ENCODE measurements at places on chromosomes 3 and 15.

DNA sequence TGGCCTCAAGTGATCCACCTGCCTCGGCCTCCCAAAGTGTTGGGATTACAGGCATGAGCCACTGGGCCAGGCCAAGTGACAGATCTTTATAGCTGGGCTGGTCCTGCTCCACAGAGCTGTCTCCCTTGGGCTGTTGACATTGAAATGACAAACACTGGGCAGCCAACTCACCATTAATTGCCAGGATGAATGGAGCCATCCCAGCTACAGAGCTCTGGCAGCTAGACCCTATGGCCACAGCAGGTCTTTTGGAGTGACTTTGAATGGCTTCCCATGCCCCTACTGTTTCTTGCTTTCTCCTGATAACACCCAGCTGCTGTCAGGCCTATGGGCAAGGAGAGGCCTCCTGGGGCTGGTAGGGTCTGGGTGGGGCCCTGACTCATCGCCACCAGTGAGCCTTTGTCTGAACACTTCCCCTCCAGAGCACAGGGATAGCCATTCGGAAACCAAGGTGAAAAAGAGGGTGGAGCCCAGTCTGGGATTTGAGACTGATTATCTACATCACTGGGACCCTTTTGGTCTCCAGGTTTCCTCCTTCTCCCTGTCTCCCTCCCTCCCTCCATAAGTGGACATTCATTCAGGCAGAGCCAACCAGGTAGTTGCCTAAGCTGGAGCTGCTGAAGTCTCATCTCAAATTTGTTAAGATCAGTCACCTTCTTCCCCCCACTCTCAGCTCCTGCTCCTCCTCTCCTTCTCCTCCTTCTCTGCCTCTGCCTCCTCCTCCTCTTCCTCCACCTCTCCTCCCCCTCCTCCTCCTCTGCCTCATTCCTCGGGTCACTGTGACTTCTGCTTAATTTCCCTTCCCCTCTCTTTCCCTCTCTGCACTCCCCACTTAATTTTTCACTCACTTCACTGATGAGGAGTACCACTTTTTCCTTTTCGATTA, 34.0 kb downstream of the BHLHE40 start:
- H3K27ac ChIP-seq, result no peak overlapping the region
- no peak overlapping the region for H3K4me3 ChIP-seq
- H3K36me3 ChIP-seq, result no peaks in the 10 kb centered on the region
- DNase-seq, result peak; percentile 47

DNA sequence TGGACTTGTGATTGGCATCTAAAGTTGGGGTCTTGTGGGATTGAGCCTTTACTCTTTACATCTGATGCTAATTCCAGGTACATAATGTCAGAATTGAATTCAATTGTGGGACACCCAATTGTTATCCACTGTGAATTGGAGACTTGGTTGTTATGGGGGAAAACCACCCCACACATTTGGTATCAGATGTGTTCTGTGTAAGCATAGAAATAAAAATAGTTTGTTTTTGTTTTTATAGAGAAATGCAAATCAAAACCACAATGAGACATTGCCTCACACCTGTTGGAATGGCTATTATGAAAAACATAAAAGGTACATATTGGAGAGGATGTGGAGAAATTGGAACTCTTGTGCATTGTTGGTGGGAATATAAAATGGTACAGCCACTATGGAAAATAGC, 58.5 kb downstream of the CPA3 start:
- no peaks in the 10 kb centered on the region for H3K36me3 ChIP-seq
- no peak for DNase-seq
- no peaks in the 10 kb centered on the region for H3K27me3 ChIP-seq
- no peak overlapping the region for H3K27ac ChIP-seq

DNA sequence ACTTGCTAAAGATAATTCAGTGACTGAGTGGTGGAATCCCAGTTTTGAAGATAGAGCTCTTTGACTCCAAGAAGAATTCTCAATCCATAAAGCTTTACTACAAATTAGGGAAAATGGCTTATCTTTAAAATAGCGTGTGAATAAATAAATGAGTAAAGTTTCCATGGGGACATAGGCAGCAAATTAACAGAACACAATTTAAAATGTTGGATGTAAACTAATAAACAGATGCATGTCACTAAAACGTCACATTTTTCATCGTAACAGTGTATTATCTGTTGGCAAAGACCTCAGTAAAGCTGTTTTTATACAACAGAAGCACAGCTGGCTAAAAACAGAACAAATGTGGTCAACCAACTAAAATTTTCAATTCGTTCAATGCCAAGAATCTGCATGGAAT, 913.9 kb upstream of the CFAP20DC start:
- H3K4me3 ChIP-seq, result no peak overlapping the region
- H3K4me1 ChIP-seq, result no peaks in the 10 kb centered on the region
- no peak for DNase-seq
- no peak overlapping the region for H3K27ac ChIP-seq
- H3K36me3 ChIP-seq, result no peaks in the 10 kb centered on the region

DNA sequence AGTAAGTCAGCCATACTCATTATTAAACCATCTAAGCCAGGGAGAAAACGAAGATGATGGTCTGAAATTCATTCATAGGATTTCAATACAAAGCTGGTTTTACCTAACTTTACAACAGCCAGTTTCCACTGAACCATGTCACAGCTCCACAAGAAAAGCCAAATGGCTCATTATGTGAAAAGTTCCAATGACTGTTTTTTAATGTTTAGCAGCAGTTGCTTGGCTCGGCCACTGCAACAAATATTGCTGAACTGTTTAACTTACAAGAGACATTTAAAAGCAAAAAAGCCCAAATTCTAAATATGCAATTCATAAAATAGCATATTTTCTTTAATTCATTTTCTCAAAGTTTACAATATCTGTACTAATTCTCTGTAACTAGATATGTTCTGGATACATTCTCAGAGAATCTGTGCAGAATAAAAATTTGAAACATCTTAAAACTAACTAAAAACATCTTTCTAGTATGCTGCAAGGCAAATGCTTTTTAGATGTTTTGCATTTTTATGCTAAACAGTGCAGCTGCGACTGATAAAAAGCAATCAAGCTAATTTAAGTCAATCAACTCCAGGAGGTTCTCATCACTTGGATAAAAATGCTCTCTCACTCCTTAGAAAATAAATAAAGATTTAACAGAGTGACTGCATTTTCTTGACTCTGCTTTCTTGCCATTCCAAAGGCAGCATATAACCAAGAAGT, 356.5 kb downstream of the ERC2 start:
- no peak for DNase-seq
- H3K27me3 ChIP-seq, result no peaks in the 10 kb centered on the region
- no peak overlapping the region for H3K4me3 ChIP-seq
- H3K4me1 ChIP-seq, result no peaks in the 10 kb centered on the region
- H3K27ac ChIP-seq, result peak overlapping the region; percentile 80
- H3K36me3 ChIP-seq, result no peaks in the 10 kb centered on the region

- H3K27ac ChIP-seq, result no peak overlapping the region
- H3K36me3 ChIP-seq, result peaks cover 2% of the 10 kb centered on the region
- no peak overlapping the region for H3K4me3 ChIP-seq
- peaks cover 20% of the 10 kb centered on the region for H3K4me1 ChIP-seq
- no peaks in the 10 kb centered on the region for H3K27me3 ChIP-seq
These were observed 36.2 kb downstream of the CDCP1 start for GRCh38 chr3:45109771-45110508.

GRCh38 chr15:48147358-48147757, 26.6 kb downstream of the SLC24A5 start:
- H3K4me1 ChIP-seq, result no peaks in the 10 kb centered on the region
- H3K4me3 ChIP-seq, result no peak overlapping the region
- H3K27ac ChIP-seq, result no peak overlapping the region
- H3K36me3 ChIP-seq, result no peaks in the 10 kb centered on the region

DNA sequence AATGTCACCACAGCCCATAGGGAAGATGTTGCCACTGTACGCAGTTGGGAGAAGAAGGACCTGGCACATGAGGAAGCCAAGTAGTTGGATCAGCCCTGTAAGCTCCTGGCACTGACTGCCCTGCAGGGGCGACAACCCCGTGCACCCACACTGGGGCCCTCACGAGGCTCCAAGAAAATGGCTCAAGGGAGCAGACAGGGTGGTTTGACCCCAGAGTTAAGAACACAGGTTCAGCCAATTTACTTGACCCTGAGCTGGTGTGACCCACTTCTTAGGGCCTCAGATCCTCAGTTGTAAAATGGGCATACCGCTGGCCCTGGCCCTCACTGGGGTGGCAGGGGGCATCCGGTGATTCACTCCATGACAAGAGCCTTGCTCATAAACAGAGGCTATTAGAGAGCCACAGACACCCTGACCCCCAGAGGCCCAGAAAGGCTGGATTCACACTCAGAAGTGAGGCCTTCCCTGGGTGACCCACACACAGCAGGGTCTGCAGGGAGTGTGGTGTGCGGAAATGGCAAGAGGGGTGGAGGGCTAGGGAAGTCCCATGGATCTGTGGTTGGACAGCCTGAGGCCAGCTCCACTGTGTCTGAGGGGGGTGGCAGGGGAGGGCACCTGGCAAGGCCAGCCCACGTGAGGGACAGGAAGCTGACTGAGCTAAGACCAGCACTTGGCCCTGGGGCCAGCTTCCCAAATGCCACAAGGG, 1.7 kb upstream of the HHATL start:
- H3K36me3 ChIP-seq, result no peaks in the 10 kb centered on the region
- H3K27ac ChIP-seq, result no peak overlapping the region
- H3K4me3 ChIP-seq, result no peak overlapping the region
- DNase-seq, result no peak
- peaks cover 47% of the 10 kb centered on the region for H3K27me3 ChIP-seq
- H3K4me1 ChIP-seq, result no peaks in the 10 kb centered on the region

DNA sequence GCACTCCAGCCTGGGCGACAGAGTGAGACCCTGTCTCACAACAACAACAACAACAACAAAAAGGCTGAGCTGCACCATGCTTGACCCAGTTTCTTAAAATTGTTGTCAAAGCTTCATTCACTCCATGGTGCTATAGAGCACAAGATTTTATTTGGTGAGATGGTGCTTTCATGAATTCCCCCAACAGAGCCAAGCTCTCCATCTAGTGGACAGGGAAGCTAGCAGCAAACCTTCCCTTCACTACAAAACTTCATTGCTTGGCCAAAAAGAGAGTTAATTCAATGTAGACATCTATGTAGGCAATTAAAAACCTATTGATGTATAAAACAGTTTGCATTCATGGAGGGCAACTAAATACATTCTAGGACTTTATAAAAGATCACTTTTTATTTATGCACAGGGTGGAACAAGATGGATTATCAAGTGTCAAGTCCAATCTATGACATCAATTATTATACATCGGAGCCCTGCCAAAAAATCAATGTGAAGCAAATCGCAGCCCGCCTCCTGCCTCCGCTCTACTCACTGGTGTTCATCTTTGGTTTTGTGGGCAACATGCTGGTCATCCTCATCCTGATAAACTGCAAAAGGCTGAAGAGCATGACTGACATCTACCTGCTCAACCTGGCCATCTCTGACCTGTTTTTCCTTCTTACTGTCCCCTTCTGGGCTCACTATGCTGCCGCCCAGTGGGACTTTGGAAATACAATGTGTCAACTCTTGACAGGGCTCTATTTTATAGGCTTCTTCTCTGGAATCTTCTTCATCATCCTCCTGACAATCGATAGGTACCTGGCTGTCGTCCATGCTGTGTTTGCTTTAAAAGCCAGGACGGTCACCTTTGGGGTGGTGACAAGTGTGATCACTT, 2.0 kb downstream of the CCR5 start:
- peaks cover 54% of the 10 kb centered on the region for H3K27me3 ChIP-seq
- no peaks in the 10 kb centered on the region for H3K4me1 ChIP-seq
- no peak overlapping the region for H3K4me3 ChIP-seq

GRCh38 chr3:184523825-184524615, 37.6 kb upstream of the EPHB3 start:
- no peak overlapping the region for H3K27ac ChIP-seq
- H3K4me3 ChIP-seq, result no peak overlapping the region
- H3K4me1 ChIP-seq, result peaks cover 3% of the 10 kb centered on the region
- peaks cover 43% of the 10 kb centered on the region for H3K27me3 ChIP-seq

DNA sequence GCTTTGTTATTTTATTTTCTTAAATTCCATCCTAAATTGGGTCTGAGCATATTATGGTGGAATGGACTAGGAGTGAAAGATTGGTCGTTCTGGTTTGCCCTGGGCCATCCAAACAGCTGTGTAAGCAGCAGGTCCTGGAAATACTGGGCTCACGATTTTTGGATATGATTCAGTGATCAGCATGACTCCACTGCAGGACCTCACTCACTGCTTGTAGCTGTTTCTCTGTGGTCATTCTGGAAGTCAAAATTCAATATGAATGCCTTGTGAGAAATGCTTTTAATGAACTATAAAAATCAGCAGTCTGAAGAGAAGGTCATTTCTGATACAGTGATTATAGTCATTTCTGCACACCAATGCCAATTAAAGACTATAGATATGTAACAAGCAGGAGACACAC, 185.0 kb downstream of the RBMS3 start:
- DNase-seq, result peak; percentile 82
- peak overlapping the region; percentile 49 for H3K27ac ChIP-seq
- no peaks in the 10 kb centered on the region for H3K36me3 ChIP-seq
- no peaks in the 10 kb centered on the region for H3K27me3 ChIP-seq
- no peak overlapping the region for H3K4me3 ChIP-seq

- no peaks in the 10 kb centered on the region for H3K27me3 ChIP-seq
- no peak overlapping the region for H3K27ac ChIP-seq
- H3K36me3 ChIP-seq, result peaks cover 4% of the 10 kb centered on the region
- H3K4me3 ChIP-seq, result no peak overlapping the region
These were observed 3.4 kb upstream of the FAM43A start for GRCh38 chr3:194682189-194682693.

- H3K27me3 ChIP-seq, result no peaks in the 10 kb centered on the region
- H3K27ac ChIP-seq, result peak overlapping the region; percentile 82
- DNase-seq, result peak; percentile 87
- peak overlapping the region; percentile 47 for H3K4me3 ChIP-seq
These were observed 45.6 kb upstream of the SYNM start for GRCh38 chr15:99059010-99059981.

- H3K4me1 ChIP-seq, result no peaks in the 10 kb centered on the region
- H3K27me3 ChIP-seq, result no peaks in the 10 kb centered on the region
- no peak overlapping the region for H3K27ac ChIP-seq
These were observed 391.0 kb upstream of the RARB start for GRCh38 chr3:25037049-25037547.

- DNase-seq, result peak; percentile 21
- no peaks in the 10 kb centered on the region for H3K27me3 ChIP-seq
- no peak overlapping the region for H3K27ac ChIP-seq
- H3K36me3 ChIP-seq, result peaks cover 8% of the 10 kb centered on the region
These were observed 6.8 kb downstream of the SLC35A5 start for GRCh38 chr3:112568642-112569041.

- peaks cover 12% of the 10 kb centered on the region for H3K27me3 ChIP-seq
- no peak overlapping the region for H3K4me3 ChIP-seq
- no peaks in the 10 kb centered on the region for H3K4me1 ChIP-seq
- H3K27ac ChIP-seq, result no peak overlapping the region
- peaks cover 2% of the 10 kb centered on the region for H3K36me3 ChIP-seq
These were observed 267.0 kb upstream of the UMPS start for GRCh38 chr3:124463234-124463633.

DNA sequence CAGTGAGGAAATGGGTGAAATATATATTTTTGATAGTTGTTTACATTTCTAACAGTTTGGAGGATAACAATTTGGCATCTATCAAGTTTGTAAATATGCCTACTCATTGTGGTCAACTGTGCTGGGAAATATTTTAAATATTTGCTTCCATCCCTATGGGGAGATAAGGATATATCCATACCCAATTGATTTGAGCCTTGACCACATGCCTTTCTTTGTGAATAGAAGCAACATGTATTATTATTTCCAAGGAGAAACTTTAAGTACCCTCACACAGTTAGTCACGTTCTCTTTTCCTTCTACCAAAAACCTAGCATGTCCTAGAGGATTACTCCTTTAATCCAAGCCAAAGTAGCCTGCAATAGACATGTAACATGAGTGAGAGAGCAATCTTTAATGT, 245.4 kb upstream of the CBLB start:
- no peaks in the 10 kb centered on the region for H3K27me3 ChIP-seq
- no peak overlapping the region for H3K4me3 ChIP-seq
- DNase-seq, result peak; percentile 21
- peaks cover 3% of the 10 kb centered on the region for H3K4me1 ChIP-seq
- H3K36me3 ChIP-seq, result no peaks in the 10 kb centered on the region
- no peak overlapping the region for H3K27ac ChIP-seq
